ENCODE measurements at places on chromosomes 13 and 19.

DNA sequence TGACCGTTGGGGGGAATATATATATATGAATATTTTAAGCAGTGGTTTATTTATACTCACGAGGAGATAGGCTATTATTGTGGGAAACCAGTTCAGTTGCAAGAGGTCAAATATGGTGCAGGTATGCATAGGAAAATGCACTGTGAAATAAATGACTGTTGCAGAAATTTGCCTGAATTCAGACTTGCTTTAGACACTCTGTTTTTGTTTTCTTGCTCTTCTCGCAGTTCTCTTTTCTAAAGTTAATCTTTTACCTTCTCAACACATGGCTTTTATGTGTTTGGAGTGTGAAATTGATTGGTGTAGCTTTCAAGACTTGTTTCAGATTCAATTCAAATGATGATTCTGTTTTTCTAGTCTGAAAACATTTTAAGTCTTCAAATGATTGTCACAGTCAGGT lies 109.7 kb downstream of the LRCH1 start:
- DNase-seq = no peak

- DNase-seq = no peak
Measured at GRCh38 chr13:105428811-105429210, 1106.7 kb downstream of the EFNB2 start.

- DNase-seq = no peak
Measured at GRCh38 chr13:50484472-50485113, 358.9 kb downstream of the DLEU7 start.

- DNase-seq = no peak
Measured at GRCh38 chr13:74210693-74211393, 76.6 kb upstream of the KLF12 start.

DNA sequence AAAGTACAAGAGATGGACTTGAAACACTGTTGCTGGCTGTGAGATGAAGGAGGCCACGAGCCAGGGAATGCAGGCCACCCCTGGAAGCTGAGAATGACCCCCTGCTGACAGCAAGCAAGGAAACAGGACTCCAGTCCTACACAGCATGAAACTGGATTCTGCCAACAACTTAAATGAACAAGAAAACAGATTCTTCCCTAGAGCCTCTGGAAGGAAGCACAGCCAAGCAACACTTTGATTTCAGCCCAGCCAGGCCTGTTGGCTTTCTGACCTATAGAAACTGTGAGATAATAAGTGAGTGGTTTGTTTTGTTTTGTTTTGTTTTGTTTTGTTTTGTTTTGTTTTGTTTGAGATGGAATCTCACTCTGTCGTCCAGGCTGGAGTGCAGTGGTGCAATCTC lies 105.3 kb upstream of the CACNA1A start:
- no peak for DNase-seq

DNA sequence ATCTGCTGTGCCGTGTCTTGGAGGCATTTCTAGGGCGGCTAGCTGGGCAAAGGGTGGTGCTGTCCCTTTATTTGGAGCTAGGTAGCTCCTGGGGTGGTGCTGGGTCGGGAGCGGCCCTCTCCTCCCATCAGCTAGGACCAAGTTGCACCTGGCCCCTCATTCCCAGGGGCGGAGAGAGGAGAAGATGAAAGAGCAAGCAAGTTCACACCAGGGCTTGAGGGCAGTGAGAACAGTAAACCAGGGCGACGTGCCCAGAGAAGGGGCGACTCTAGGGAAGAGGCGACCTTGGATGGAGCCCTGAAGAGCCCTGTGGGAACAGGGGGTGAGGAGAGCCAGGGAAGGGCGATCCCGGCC lies 17.0 kb upstream of the KCNN1 start:
- no peak for DNase-seq

DNA sequence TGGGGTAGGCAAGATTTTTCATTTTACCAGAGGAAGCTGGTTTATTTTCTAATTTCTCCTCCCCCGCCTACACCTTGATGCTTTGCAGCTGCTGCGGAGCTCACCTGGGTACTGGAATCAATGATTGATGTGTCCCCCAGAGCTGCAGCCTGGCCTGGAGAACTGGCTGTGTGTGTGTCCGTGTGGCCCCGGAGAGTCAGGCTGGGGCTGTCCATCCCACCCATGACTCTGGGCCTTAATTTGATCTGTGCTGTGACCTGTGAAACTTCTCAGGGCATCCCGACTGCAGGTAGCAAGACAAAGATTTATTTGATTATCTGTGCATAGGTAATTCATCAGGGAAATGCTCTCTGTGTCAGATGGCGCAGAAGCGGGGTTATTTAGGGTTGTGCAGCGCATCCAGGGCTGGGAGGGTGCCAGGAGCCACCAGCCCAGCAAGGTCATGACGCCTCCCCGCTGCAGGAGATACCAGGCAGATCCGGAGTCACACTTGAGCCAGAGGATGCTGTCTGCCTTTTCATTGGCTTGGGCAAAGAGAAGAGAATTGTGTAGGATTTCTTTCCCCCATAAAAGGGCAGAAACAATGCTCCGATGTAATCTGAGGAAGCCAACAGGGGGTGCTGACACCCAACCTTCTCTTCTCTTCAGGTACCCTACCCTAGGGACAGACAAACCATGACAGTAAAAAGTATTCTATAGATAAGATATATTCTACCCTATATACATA lies 346.6 kb downstream of the TSHZ3 start:
- no peak for DNase-seq

GRCh38 chr19:35932291-35932936 lies 3.8 kb upstream of the LRFN3 start:
- no peak for DNase-seq

DNA sequence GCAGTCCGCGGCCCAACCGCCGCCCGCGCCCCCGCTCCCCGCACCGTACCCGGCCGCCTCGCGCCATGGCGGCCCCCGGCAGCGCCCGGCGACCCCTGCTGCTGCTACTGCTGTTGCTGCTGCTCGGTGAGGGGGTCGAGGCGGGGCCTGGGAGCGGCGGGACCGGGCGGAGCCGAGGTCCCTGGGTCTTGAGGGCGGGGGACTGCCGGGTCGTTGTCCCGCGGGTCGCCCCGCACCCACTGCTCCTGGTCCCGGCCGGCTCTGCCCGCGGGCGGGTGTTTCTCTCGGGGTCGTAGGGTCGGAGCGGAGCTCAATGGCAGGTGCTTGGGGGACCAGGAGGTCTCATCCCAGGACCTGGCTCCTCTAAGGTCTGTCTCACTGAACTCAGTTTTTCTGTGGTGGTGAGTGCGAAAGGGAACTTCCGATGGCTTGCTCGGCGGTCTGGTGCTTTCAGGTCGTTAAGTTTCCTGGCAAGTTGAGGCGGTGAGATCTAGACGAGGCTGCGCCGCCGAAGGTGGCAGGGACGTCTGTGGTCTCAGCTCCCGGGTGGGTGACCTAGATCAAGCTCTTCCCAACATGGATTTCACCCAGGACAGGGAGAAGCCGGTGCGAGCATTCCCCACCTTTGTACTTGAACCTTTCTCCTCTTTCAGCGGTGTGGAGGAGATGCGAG lies 467 bp downstream of the LAMP1 start:
- peak; percentile 86 for DNase-seq

GRCh38 chr19:49224879-49225278 lies 67.3 kb downstream of the TRPM4 start:
- no peak for DNase-seq

DNA sequence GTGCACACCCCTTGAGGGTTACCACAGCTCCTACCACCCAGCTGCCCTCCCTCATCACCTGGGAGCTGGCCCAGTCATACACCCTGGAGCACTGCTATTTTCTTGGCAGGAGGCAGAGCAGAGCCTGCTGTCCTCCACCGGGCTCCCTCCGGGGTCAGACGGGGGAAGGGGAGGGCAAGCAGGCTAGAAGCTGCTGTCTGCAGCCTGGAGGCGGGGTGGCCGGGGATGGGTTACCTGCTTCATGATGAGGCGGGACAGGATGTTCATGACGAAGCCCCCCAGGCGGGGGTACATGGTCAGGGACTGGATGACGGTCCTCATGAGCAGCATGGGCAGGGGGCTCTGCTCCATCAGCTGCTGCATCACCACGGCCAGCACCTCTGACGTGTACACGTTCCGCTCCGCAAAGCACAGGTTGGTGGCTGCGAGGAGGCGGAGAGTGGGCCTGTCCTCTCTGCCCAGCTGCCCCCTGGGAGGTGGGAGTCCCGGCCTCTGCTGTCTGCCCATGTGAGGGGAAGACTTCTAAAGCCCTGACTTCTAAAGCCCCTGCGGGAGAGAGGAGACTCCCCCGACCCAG lies 2.7 kb upstream of the RSPH6A start:
- DNase-seq = peak; percentile 85

GRCh38 chr19:39342647-39343305 lies 555 bp downstream of the SAMD4B start:
- no peak for DNase-seq

DNA sequence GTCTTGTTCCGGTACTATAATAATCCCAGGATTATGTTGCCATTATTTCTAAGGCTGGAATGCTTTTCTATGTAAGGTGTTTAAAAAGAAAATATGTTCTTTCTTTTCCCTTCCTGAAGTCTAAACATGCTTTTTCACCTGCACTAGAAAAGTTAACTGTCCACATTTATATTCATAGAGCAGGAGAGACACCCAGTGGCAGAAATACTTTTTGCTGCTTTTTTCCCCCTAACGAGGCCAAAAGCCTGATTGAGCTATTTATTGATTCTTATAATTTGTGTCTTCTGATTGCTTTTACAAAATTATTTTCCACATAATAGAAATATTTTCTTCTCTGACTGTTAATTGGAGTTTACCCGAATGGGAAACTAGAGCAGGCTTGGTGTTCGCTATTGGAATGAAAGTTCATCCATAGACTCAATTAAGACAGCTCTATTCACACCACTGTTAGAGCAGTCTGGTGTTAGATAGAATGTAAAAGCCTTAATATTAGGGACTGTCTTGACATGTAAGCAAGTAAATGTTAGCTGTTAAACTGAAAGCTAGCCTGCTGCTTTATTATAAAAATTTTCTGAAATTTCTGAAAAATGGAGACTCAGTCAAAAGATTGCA lies 15.8 kb downstream of the GPR180 start:
- DNase-seq = no peak

DNA sequence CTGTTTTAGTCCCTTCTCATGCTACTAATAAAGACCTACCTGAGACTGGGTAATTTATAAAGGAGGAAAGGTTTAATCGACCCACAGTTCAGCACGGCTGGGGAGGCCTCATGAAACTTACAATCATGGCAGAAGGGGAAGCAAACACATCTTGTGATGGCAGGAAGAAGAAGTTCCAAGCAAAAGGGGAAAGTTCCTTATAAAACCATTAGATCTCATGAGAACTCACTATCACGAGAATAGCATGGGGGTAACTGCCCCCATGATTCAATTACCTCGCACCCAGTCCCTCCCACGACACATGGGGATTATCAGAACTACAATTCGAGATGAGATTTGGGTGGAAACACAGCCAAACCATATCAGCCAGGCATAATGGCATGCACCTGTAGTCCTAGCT lies 13.0 kb upstream of the STRN4 start:
- DNase-seq = no peak

GRCh38 chr19:38505958-38506357 lies 72.5 kb downstream of the RYR1 start:
- no peak for DNase-seq

DNA sequence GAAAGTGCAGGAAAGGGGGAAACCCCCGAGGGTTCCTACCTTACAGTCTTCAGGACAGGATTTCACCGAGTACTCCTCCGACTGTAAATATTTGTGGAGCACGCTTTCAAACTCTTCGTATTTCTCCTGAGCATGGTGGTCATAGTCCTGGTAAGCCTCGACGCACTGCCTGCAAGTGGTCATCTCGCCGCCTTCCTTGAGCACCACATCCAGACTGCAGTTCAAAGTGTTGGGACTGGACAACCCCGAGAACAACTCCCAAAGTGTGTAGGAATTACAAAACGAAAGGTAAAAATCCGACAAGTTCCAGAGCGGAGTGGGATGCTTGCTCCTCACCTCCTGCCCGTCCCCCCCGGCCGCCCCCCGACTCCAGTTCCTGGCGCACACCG lies 349.7 kb downstream of the LIG4 start:
- DNase-seq = no peak

DNA sequence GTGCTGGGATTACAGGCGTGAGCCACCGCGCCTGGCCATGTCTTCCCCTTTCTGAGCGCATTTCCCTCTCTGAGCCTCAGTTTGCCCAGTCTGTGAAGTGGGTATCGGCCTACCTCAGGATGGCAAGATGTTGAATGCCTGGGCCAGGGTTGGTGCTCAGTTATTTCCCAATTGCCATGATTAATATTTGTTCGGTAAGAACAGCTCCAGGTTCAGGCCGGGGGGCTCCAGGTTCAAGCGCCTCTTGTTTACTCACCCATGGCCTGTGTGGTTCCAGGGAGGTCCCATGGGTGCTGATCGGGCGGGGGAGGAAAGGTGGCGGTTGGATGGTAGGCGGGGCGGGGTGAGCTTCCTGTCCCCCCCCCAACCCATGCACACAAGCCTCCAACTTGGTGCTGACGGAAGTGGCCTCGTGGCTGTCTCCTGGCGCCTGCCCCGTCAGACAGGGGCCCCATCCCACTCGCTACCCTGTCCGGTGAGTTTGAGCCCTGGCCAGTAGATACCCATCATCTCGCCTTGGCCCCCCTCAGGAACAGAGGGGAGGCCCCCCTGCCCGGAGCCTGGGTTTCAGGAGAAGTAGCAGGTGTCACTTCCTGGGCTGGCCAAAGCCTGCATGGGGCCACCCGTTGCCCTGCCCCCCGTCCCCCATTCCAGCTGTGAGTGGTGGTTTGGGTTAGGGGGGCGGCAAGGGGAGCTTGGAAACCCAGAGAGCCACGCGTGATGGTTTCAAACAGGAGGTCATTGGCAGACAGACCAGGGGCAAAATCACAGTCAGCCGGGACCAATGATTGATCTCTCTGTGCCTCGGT lies at the start of gene FCHO1:
Gene FCHO1, plus strand, starts transcription at position 375 of the 809 bp plus-strand sequence. CDS start 3,688 bp downstream, outside the sequence.
- no peak for DNase-seq

- no peak for DNase-seq
Measured at GRCh38 chr13:110942248-110942981, 27.5 kb upstream of the ANKRD10 start.

DNA sequence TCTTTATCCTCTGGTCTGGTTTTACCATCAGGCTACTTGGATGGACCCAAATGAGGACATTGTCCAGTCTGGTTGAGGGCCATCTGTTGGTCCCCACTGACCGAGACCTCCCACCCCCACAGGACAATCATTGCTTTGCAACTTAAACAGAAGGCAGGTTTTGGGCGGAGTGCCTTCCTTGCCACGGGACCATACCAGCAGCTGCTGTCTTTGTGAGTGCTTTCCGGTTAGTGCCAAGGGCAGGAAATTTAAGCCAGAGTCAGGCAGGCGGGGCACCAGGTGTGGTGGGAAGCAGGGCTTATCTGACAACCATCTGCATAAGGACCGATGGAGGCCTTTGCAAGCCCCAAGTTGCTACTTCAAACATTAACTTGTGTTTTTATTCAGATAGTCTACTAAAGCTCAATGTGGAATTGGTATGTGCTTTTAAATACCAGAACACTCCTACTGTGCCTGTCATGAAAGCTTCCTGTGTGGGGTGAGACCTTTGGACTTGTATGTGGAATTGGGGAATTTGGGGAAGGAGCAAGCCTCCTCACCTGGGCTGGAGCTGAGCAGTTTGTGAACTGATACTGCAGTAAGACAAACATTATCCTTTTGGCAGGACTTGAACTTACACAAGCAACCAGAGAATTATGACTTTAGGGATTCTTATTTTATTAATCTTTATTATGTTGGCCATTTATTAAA lies 39.3 kb upstream of the UBE2L5 start:
- DNase-seq = no peak
